ENCODE measurements at places on chromosomes 6 and 20.

DNA sequence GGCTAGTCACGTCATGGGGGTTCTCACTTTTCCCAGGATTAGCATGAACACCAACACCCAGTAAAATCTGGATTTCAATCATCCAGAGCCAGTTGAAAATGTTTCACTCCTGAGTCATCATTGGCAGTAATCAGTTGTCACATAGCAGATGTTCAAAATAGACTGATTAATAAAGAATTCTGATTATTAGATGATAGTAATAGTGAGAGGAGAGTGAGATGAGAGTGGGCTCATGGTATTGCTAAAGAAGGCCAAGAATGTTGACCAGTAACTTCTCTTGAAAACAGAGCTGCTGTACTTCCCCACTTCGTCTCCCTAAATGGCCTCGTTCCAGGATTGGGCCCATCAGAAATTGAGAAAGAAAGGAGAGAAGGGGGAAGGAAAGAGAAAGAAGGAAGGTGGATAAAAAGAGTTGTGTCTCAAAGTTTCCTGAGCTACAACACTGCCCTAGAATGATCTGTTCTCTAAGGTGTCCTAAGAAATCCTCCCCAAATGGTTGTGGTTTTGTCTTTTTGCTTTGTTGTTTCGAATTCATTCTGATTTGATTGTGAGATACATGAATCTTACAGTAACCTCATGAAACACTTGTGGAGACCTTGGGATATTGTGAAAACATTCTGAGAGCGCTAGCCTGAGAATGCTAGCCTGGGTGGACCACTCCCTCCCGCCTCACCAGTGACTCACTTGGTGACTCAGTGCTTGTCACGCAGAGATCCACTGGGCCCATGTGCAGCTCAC lies 502.2 kb upstream of the JARID2 start:
- H3K4me1 ChIP-seq: peaks cover 34% of the 10 kb centered on the region
- no peaks in the 10 kb centered on the region for H3K27me3 ChIP-seq
- peaks cover 10% of the 10 kb centered on the region for H3K36me3 ChIP-seq

DNA sequence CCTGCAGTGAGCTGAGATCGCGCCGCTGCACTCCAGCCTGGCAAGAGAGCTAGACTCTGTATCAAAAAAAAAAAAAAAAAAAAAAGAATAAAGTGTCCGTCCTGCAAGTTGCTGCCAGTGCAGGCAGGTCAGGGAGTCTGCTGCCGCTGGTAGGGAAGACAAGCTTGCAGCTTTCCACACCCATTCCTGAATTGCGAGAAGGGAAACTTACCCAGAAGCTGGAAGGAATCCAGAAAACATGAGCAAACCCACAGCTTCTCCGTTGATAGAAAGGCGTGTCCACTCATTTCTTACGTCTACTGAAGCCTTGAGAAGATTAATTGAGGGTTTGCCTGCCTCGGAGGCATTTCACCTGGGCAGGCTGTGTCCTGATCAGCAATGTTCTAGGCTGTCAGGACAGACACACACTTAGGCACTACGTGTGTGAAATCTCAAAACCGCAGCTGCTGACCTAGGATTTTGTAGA lies 61.6 kb upstream of the DSP start:
- peak overlapping the region; percentile 40 for H3K4me3 ChIP-seq
- H3K36me3 ChIP-seq: no peaks in the 10 kb centered on the region
- H3K27ac ChIP-seq: no peak overlapping the region
- no peaks in the 10 kb centered on the region for H3K4me1 ChIP-seq
- peak; percentile 40 for DNase-seq

- DNase-seq: no peak
- no peak overlapping the region for H3K4me3 ChIP-seq
- no peak overlapping the region for H3K27ac ChIP-seq
- H3K36me3 ChIP-seq: no peaks in the 10 kb centered on the region
- H3K27me3 ChIP-seq: no peaks in the 10 kb centered on the region
These were observed 34.7 kb upstream of the TGM2 start for GRCh38 chr20:38199501-38200390.

DNA sequence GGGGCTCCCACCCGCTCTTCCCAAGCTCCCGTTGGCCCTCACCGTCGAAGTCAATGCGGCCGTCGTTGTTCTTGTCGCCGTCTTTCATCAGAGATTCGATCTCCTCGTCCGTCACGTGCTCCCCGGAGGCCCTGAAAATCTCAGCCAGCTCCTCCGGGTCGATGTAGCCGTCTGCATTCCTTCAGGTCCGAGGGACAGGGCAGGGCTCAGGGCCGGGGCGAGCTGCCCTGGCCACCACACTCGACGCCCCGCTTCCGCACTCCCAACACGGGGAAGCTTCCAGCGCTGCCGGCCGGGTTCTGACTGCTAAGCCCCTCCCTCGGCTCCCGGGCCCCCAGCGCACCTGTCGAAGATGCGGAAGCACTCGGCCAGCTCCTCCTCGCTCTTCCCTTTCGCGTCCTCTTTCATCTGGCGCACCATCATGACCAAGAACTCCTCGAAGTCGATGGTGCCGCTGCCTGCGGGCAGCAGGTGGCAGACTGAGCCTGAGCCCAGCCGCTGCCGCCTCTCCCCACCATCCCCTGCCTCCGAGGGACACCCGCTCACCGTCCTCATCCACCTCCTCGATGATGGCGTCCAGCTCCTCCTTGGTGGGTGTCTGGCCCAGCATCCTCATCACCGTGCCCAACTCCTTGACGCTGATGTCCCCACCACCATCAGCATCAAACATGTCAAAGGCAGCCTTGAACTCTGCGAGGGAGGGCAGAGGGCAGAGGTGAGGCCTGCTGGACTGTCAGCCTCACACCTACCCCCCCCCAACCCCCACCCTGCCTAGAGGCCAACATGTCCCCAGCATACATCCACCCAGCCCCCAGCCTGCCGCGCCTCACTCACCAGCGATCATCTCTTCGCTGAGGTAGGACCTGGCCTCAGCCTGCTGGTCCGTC lies 2.9 kb downstream of the TNNC2 start:
- peak; percentile 62 for DNase-seq
- H3K36me3 ChIP-seq: peaks cover 11% of the 10 kb centered on the region
- H3K27me3 ChIP-seq: peaks cover 50% of the 10 kb centered on the region
- peak overlapping the region; percentile 67 for H3K4me3 ChIP-seq
- H3K27ac ChIP-seq: peak overlapping the region; percentile 57

DNA sequence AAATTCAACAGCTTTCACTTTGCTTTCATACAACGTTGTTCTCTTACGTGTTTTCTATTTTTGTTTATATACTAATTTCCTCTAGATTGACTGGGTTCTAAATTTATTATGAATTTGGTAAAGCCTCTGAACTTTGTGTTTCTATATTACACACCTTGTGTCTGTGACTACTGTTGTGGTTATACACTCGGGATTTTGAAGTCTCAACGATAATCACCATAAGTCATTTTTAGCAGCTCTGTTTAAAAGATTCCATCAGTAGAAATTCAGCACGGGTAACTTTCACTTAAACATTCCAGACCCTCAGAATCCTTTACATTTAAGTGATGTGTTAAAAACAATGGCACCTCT lies 31.8 kb upstream of the HBS1L start:
- H3K4me1 ChIP-seq: peaks cover 9% of the 10 kb centered on the region
- DNase-seq: no peak
- no peaks in the 10 kb centered on the region for H3K27me3 ChIP-seq
- no peak overlapping the region for H3K27ac ChIP-seq

GRCh38 chr6:131331873-131332781 lies 196.9 kb downstream of the AKAP7 start:
- H3K27me3 ChIP-seq: no peaks in the 10 kb centered on the region
- no peaks in the 10 kb centered on the region for H3K4me1 ChIP-seq
- H3K27ac ChIP-seq: no peak overlapping the region
- H3K4me3 ChIP-seq: no peak overlapping the region

DNA sequence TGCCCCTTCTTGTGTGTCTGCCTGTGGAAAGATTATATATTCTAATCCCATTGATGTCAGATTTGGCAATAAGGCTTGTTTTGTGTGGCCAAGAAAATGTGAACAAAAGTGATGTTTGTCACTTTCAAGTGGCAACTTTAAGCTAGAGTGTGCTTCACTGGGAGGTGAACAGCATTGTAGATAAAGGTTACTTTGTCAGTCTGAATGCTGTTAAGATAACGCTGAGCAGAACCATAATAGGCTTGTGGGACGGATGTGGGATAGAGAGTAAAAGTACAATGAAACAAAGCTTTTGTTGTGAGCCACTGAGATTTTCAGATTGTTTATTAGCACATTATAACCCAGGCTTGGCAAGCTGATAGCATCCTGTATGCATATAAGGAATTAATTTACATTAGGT lies 303.8 kb upstream of the MAN1A1 start:
- DNase-seq: no peak
- no peaks in the 10 kb centered on the region for H3K36me3 ChIP-seq
- H3K4me1 ChIP-seq: no peaks in the 10 kb centered on the region
- H3K27me3 ChIP-seq: no peaks in the 10 kb centered on the region
- H3K4me3 ChIP-seq: no peak overlapping the region
- no peak overlapping the region for H3K27ac ChIP-seq

- H3K27ac ChIP-seq: no peak overlapping the region
- no peak for DNase-seq
- H3K4me1 ChIP-seq: no peaks in the 10 kb centered on the region
- H3K4me3 ChIP-seq: no peak overlapping the region
- no peaks in the 10 kb centered on the region for H3K36me3 ChIP-seq
- peaks cover 95% of the 10 kb centered on the region for H3K27me3 ChIP-seq
These were observed 8.5 kb upstream of the GSTA5 start for GRCh38 chr6:52849137-52849536.

- H3K4me1 ChIP-seq: peaks cover 69% of the 10 kb centered on the region
- peak overlapping the region; percentile 36 for H3K4me3 ChIP-seq
- DNase-seq: peak; percentile 85
- H3K36me3 ChIP-seq: peaks cover 41% of the 10 kb centered on the region
- no peaks in the 10 kb centered on the region for H3K27me3 ChIP-seq
These were observed 12.1 kb upstream of the MRPS18A start for GRCh38 chr6:43699564-43700186.

GRCh38 chr6:5731435-5731834 lies 275.3 kb downstream of the NRN1 start:
- no peak overlapping the region for H3K4me3 ChIP-seq
- no peak for DNase-seq
- H3K4me1 ChIP-seq: no peaks in the 10 kb centered on the region
- H3K27me3 ChIP-seq: no peaks in the 10 kb centered on the region
- H3K36me3 ChIP-seq: no peaks in the 10 kb centered on the region

GRCh38 chr20:32439132-32439829 lies 81.2 kb downstream of the ASXL1 start:
- no peak for DNase-seq
- peaks cover 50% of the 10 kb centered on the region for H3K36me3 ChIP-seq
- no peaks in the 10 kb centered on the region for H3K27me3 ChIP-seq
- peaks cover 8% of the 10 kb centered on the region for H3K4me1 ChIP-seq
- H3K27ac ChIP-seq: no peak overlapping the region

- peaks cover 8% of the 10 kb centered on the region for H3K4me1 ChIP-seq
- no peak for DNase-seq
- no peaks in the 10 kb centered on the region for H3K27me3 ChIP-seq
- no peak overlapping the region for H3K4me3 ChIP-seq
- H3K36me3 ChIP-seq: no peaks in the 10 kb centered on the region
- H3K27ac ChIP-seq: no peak overlapping the region
These were observed 18.4 kb upstream of the NUP153 start for GRCh38 chr6:17725083-17725482.
